ENCODE measurements at places on chromosomes 13 and 19. TPM values are rescaled to one million over a fixed set of nuclear protein-coding genes. Genes with fewer than 3 reads are reported as not detected.
A peak's percentile ranks its signal among the peaks of the same experiment; 100 is the strongest.

DNA sequence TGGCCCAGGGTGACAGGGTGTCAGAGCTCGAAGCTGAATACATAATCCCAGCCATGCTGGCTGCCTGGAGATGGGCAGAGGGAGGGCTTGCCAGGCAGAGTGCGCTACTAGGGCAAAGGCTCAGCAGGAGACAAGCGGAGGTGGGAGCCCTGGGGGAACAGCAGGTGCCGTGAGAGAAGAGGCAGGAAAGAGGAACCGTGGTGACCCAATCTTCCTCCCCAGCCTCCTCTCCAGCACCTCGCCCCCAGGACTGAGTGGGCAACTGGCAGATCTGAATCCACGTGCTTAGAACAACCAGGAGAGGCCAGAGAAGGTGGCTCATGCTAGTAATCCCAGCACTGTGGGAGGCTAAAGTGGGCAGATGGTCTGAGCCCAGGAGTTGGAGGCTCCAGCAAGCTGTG lies 11.0 kb upstream of the CCL25 start:
- DNase-seq, result no peak

The BRME1 gene
- 1.6 TPM for total RNA-seq

- no peak for DNase-seq
Measured at GRCh38 chr19:31483226-31483857, 134.1 kb upstream of the TSHZ3 start.

DNA sequence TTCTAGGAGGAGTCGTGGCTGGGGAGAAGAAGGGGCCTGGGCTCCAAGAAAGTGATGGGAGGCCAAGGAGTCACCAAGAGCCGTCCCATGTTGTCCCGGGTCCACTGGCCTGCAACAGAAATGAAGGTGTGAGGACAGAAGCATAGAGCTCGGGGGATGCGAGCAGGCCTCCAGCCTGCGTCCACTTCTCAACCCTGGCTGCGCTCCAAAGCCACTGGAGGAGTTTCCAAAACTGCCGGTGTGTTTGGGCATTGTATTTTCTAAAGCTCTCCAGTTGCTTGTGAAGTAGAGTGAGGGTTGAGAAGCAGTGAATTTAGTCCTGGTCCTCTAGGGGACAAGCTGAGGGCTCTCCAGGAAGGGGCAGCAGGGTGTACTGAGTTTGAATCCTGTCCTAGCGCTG lies 13.0 kb downstream of the FFAR2 start:
- DNase-seq, result no peak

GRCh38 chr13:95784161-95784899 lies 107.4 kb downstream of the DNAJC3 start:
- peak; percentile 35 for DNase-seq

GRCh38 chr13:28488376-28489005 lies 6.4 kb downstream of the FLT1 start:
- DNase-seq, result no peak

- DNase-seq, result no peak
Measured at GRCh38 chr19:10006752-10007323, 3.5 kb downstream of the COL5A3 start.

The OR4F17 gene
- total RNA-seq, result not detected

The SYT5 gene
- not detected for total RNA-seq

GRCh38 chr13:42380420-42381164 lies 108.6 kb downstream of the AKAP11 start:
- DNase-seq, result no peak

The ZNF793 gene
- total RNA-seq, result 19.3 TPM

DNA sequence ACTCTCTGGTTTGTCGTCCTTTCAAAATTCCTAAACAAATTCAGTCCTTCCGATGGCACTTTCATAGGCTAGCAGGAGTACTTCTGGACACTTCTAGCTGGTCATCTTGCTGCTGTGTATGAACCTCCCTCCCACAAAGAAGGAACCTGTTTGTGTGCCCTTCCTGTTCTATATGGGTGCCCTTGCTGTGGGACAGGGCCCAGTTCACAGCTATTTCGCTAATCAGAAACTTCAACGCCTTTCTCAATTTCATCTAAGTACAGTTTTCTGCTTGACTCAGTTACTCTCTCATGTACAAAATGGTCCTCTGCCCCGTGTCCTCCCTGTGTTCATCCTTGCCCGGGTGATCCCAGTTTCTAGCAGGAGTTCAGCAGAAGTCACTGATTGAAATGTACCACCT lies 96.1 kb downstream of the STARD13 start:
- DNase-seq, result no peak
